Femur (tissue), 1 donor: ENCODE measurements at places on chromosomes 1 and 21.
A peak's percentile ranks its signal among the peaks of the same experiment; 100 is the strongest.

- DNase-seq: no peak
Measured at GRCh38 chr1:84425150-84425896, 27.0 kb downstream of the DNASE2B start.

- no peak for DNase-seq
Measured at GRCh38 chr1:119660253-119661083, 12.4 kb upstream of the ZNF697 start.

DNA sequence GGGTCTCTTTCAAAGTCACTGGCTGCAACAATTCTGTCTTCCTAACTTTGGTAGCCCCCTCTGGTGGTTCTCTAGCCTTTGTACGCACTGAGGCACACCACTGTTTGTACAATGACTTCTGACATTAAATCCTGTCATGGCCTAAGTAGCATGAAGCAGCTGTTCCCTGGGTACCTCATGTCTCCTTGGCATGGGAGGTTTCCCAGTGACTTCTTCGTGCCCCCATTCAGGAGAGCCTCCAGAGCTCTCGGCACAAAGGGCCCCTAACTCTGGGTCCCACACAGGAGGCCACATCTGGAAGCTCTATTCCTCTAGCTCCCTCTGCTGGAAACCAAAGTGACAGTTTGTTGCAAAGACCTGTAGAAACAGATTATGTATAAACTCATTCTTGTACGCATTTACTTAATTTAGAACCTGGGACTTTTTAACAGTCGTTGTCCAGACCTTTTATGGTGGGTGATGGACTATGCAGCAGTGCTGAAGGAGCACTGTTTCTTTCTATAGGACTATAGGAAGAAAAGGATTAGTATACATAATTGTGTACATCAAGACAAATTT lies 13.4 kb downstream of the SWT1 start:
- peak; percentile 60 for DNase-seq

DNA sequence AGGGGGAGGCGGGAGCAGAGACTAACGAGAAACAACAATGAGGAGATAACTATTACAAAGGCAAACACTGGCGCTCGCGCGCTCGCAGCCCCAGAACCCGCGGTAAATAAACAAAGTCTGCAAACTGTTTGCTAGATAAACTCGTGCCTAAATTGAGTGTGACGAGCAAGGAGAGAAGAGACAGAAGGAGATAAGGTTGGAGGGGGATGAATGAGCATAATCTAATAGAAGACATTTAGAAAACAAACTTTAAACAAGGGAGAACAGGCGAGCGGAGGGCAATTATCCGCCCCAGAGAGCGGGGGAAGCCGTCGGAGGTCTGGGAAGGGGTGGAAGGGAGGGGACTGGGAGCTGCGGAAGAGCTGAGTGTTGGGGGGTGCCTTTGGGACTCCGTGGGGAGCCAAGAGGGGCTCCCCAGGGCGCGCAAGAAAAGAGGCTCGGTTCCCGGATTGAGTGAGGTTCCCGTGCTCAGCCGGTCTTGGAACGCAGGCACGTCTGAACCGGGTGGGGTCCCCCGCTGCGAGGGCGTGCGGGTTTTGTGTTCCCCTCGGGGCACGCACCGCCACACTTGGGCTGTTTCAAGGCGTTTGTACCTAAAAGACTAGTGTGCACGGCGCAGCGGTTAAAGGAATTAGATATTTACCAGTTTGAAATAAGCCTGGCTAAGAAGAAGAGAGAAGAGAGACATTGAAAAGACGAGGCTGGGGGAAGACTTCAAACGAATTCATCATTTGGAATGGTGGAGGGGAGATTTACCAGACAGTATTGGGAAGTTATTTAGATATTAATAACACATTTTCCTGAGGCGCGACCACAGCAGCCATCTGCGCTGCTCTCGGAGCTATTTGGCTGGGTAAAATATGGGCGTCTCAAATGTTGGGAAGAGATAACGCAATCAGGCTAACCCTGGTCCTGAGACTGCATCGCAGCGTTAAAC lies 10.6 kb downstream of the PAX7 start:
- no peak for DNase-seq

DNA sequence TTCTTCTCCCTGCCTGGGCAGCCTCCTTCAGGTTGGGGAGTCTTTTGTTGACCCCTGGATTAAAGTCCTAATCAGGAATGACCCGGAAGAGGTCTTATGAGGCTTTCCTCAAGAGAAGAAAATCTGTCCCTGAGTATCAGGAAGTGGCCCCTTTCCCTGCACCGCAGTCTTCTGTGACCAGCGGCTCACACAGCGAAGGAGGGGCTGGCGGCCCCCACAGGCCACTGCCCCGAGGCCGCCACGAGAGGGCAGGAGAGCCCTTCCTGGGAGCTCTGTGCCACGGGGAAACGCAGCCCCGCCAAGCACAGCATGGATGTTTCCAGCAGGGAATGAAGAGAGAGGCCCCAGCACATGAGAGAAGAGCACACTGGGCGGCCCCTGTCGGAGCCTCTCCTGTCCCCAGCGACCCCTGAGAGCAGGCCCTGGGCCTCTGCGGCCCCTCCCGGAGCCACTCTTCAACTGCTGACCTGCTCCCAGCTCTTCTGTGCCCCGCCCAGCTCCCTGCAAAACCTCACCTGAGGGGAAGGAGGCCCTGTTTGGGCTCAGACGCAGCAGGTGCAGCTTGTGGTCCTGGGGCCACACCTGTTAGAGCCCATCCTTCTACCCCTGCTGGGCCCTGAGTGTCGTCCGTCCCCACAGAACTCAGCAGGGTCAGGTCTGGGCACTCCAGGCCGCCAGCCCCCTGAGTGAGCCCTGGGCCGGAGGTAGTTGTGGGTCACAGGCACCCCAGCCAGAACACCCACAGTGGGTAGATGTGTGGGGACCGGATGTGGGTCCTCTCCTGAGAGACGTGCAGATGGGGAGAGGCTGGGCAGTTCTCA lies 4.9 kb upstream of the POFUT2 start:
- DNase-seq: peak; percentile 93

GRCh38 chr1:95323123-95323522 lies 89.1 kb downstream of the RWDD3 start:
- no peak for DNase-seq

DNA sequence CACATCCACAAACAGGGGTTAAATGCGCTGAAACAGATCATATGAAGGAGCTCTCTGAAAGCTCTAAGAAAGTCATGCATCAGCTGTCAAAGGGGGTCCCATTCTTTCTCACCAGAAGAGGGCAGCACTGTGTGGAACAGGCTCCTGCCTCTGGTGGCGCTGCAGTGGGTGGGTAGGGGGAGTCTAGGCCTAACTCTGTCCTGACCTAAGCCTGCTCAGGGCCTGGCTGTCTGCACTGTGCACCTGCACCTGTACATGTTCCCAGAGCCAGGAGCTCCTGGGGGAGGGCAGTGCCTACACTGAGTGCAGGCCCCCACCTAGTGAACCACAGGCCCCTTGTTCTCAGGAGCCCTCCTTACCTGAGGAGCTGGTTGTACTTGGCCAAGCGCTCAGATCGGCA lies 16.0 kb downstream of the ENO1 start:
- DNase-seq: no peak

GRCh38 chr1:92017656-92018055 lies 12.1 kb upstream of the EPHX4 start:
- no peak for DNase-seq

DNA sequence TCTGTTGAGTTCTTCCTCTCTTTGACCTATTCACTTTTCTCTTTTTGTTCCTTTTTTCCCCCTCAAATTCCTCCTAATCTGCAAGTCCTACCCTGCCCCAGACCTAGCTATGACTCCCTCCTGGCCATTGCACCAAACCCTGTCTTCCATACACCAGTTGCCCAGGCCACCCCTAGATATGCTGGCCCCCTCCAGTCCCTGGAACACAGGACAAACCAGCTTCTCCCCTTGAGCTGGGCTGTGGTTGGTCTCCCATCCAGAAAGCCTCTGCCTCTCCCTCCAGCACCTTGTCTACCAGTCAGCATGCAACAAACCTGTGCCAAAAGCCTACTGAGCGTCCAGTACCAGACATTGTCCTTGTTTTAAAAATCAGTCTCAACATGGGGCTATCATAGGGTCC lies 59.4 kb downstream of the ELK4 start:
- no peak for DNase-seq

DNA sequence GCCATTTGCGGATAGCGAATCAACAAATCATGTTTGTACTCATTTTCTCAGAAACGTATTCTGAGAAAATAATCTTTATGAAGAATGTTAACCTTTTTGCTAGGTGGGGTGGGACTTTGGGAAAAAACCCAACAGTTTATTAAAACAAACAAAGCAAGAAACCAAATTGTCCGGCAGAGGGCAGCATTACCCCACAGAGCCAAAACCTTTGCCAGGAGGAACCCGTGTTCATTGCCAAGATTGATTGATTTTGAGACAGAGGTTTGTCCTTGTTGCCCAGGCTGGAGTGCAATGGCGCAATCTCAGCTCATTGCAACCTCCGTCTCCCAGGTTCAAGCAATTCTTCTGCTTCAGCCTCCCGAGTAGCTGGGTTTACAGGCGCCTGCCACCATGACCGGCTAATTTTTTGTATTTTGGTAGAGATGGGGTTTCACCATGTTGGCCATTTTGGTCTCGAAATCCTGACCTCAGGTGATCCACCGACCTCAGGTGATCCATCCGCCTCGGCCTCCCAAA lies 70.8 kb upstream of the RHOU start:
- DNase-seq: peak; percentile 85

GRCh38 chr1:9143250-9143649 lies 14.3 kb upstream of the GPR157 start:
- peak; percentile 37 for DNase-seq

DNA sequence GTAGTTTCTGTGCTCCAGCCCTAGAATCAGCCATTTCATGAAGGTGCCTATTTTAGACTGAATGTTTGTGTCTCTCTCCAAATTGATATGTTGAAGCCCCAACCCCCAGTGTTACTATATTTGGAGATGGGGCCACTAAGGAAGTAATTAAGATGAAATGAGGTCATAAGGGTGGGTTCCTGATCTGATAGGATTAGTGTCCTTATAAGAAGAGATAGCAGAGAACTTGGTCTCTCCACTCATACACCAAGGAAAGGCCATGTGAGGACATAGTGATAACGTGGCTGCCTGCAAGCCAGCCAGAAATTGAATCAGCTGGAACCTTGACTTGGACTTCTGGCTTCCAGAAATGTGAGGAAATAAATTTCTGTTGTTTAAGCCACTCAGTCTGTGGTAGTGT lies 12.3 kb downstream of the RAVER2 start:
- no peak for DNase-seq

- DNase-seq: peak; percentile 72
Measured at GRCh38 chr1:22969304-22969709, 3.4 kb downstream of the LACTBL1 start.

DNA sequence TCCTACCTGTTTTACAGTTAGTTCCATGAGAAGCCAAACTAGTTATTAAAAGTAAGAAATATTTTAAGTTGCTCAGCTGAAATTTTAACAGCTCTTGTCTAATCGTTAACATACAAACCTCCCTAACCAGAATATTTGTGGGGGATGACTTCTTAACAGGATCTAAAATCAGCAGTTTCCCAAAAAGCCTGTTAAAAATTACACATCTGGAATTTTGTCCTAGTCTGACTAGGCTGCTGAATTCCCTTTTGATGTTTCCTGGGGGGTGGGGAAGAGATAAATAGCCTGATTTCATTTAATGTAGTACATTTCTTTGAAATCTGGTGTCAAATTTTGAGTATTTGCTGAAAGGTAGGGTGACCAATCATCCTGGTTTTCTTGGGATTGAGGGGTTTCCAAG lies 78.8 kb upstream of the ARHGAP29 start:
- DNase-seq: no peak

DNA sequence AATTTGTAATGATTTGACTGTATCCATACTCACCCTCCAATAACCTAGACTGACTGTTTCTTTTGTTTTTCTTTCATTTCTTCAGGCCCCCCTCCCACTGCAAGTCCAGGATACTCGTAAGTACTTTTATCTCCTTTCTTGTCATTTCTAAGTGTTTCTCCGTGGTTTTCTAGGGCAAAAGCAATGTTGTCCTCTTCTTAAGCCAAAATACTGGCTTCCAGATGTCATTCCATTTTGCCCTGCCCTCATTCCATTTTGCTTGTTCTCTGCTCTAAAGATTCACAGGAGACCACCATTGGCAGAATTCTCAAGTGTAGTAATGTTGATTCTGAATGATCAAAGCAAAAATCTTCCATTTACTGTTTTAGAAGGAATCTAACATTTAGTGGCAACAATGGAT lies 152.8 kb upstream of the UBE2U start:
- DNase-seq: no peak

GRCh38 chr1:208600456-208601190 lies 356.4 kb upstream of the PLXNA2 start:
- DNase-seq: no peak

DNA sequence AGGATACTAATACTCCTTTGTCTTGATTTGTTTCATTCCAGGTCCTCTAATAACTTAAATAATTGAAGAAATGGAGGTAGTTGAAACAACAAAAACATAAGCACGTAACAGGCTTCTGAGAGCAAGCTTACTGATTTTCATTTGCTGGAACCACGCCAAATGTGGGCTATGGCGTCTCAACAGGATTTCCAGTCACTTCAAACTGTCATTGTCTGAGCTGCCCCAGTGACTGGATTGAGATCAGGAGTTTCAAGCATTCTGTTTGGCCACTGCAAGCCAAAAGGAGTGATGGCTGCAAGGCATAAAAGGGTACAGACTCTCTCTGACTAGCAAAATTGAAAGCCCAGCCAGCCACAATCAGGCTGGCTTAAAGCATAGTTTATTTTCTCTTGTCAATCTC lies 289.9 kb downstream of the DPYD start:
- peak; percentile 22 for DNase-seq

GRCh38 chr1:42730002-42730401 lies 10.0 kb downstream of the CLDN19 start:
- no peak for DNase-seq

DNA sequence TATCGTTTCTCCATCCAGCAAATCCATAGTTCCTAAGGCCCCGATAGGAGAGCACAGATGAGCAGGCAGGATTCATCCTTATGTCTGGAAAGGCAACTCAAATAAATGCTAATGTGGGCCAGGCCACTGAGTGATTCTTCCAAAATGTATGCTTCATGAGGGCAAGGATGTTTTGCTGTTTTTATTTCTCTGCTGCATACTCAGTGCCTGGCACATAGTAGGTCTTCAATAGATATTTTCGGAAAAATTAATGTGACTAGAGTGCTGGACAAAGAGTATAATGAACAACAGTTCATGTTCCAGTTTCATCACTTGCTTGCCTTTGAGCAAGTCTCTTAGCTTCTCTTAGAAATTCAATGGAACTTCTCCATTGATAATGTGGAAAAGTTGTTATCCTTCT lies 357.7 kb downstream of the PRDM2 start:
- no peak for DNase-seq

- DNase-seq: no peak
Measured at GRCh38 chr1:208278638-208279037, 34.5 kb upstream of the PLXNA2 start.

- DNase-seq: peak; percentile 38
Measured at GRCh38 chr1:212256369-212256768, 28.8 kb upstream of the PPP2R5A start.

DNA sequence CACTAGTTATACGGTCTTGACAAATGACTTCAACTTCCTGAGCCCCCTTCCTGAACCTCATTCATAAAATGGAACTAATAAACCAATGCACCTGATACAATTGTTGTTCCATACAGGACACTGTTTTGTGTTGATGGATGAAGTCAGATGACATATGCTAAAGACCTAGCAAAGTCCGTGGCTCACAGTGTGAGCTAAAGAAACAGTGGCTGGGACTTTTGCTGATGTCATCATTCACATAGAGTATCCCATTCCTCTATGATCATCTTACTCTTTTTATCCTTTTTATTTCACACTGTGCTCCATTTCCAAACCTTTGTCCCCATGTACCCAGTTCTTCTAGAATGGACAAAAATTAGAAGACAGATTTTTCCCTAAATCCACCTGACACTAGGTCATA lies 83.7 kb upstream of the KAZN start:
- no peak for DNase-seq

- no peak for DNase-seq
Measured at GRCh38 chr1:68375919-68376318, 73.8 kb downstream of the RPE65 start.

GRCh38 chr21:29368906-29369305 lies 70.2 kb downstream of the BACH1 start:
- DNase-seq: no peak
